Natural killer cell treated with Interleukin-12 subunit alpha and Interleukin-12 subunit beta and Interleukin-15 and Interleukin-18, amount 100 ng/mL, for 72 hours (primary cell): ENCODE measurements at places on chromosomes 1 and 21. TPM values are rescaled to one million over a fixed set of nuclear protein-coding genes. Genes with fewer than 3 reads are reported as not detected.

E2F2 gene
- 15.5 TPM for total RNA-seq

CCDC27 gene
- not detected for total RNA-seq

RNU5D-1 gene
- not detected for total RNA-seq

HENMT1 gene
- 27.5 TPM for total RNA-seq

GRCh38 chr1:115458426-115459114, 120.5 kb upstream of the NGF start:
- no peaks in the 10 kb centered on the region for H3K4me1 ChIP-seq
- H3K27me3 ChIP-seq = peaks cover 5% of the 10 kb centered on the region

GRCh38 chr1:2376931-2377672, 14.3 kb downstream of the MORN1 start:
- H3K4me1 ChIP-seq = no peaks in the 10 kb centered on the region
- no peak overlapping the region for H3K4me3 ChIP-seq
- H3K27ac ChIP-seq = no peak overlapping the region

DNA sequence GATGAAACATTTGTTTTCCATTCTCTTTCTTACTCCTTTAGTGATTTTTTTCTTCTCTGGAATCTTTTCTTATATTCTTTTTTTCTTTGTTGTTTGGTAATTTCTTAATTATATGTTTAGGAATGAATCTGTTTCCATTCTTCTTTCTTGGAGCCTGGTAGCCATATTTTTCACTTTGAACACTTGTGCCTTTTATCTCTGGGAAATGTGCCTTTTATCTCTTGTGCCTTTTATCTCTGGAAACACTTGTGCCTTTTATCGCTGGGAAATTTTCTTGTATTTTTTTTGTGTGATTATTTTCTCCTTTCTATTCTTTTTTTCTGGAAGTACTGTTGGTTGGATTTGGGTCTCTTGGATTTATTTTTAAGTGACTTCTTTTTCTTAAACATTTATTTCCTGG, 118.2 kb downstream of the LEPR start:
- no peaks in the 10 kb centered on the region for H3K27me3 ChIP-seq
- no peak overlapping the region for H3K4me3 ChIP-seq
- no peaks in the 10 kb centered on the region for H3K4me1 ChIP-seq
- H3K27ac ChIP-seq = no peak overlapping the region

DNA sequence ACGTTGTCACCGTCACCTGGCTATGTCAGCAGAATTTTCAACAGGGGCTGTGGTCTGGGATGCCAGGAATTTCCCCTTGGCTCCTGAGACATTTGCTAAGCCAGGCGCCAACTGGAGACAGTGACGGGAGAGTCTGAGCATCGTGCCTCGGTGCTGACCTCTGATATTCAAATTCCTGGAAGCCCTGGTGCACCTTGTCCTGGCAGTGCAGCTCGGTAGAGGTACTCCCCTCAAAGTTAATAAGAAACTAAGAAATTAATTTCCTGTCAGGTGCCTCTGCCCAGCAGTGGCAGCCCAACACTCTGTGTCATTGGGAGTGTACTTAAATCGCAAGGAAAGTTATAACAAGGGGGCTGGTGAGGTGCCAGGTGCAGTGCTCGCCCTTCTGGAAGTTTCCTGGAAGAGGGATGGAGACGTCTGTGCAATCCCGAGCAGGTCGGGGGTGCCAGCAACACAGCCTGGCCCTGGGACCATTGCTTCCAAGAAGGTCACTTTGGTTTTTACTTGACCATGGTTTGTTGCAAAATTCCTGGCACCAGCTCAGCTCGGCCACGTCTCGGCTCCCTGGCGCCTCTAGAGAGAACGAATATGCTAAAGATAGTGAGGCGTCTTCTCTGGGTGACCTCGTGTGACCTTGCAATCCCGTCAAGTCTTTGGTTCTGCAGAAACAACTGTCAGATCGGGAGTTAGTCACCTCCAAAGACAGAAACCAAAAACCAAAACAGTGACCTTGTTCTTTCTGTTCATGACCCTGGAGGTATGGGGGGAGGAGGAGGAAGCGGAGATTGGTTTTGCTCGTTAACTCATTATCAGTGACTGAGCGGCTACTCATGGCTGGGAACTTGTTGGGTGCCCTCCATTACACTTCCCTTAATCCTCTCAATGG, 149.5 kb upstream of the VAMP3 start:
- no peak overlapping the region for H3K27ac ChIP-seq
- H3K4me3 ChIP-seq = no peak overlapping the region
- peak; percentile 34 for DNase-seq
- no peaks in the 10 kb centered on the region for H3K36me3 ChIP-seq
- H3K27me3 ChIP-seq = peaks cover 25% of the 10 kb centered on the region
- H3K4me1 ChIP-seq = no peaks in the 10 kb centered on the region

DNA sequence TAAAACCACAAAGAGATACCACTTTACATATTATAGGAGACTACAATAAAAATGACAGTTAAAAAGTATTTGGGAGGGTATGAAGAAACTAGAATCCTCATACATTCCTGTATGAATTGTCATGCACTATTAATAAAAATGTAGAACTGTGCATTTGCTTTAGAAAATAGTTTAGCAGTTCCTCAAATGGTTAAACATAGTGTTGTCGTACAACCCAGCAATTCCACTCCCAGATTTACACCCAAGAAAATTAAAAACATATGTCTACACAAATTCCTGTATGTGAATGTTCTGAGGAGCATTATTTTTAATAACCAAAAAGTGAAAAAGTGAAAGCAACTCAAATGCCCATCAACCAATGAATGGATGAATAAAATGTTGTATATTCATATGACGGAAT, 23.1 kb upstream of the PDE4B start:
- no peak overlapping the region for H3K4me3 ChIP-seq
- no peaks in the 10 kb centered on the region for H3K4me1 ChIP-seq
- no peak for DNase-seq
- H3K36me3 ChIP-seq = no peaks in the 10 kb centered on the region

GRCh38 chr1:112079446-112079845, 90.0 kb upstream of the KCND3 start:
- H3K27me3 ChIP-seq = peaks cover 12% of the 10 kb centered on the region
- no peaks in the 10 kb centered on the region for H3K36me3 ChIP-seq
- no peaks in the 10 kb centered on the region for H3K4me1 ChIP-seq
- DNase-seq = no peak
- H3K4me3 ChIP-seq = no peak overlapping the region

DNA sequence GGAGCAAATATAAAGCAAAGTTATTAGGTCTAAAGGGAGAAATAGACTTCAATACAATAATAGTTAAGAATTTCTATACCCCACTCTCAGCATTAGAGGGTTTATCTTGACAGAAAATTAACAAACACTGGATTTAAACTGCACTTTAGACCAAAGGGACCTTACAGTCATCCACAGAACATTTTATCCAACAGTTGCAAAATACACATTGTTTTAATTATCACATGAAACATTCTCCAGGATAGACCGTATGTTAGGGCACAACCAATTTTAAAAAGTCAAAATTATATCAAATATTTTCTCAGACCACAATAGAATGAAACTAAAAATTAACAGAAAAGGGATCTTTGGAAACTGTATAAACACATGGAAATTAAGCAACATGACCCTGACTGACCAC, 384.5 kb upstream of the C1orf87 start:
- H3K36me3 ChIP-seq = no peaks in the 10 kb centered on the region
- H3K27me3 ChIP-seq = no peaks in the 10 kb centered on the region
- H3K4me1 ChIP-seq = no peaks in the 10 kb centered on the region
- H3K27ac ChIP-seq = no peak overlapping the region

DNA sequence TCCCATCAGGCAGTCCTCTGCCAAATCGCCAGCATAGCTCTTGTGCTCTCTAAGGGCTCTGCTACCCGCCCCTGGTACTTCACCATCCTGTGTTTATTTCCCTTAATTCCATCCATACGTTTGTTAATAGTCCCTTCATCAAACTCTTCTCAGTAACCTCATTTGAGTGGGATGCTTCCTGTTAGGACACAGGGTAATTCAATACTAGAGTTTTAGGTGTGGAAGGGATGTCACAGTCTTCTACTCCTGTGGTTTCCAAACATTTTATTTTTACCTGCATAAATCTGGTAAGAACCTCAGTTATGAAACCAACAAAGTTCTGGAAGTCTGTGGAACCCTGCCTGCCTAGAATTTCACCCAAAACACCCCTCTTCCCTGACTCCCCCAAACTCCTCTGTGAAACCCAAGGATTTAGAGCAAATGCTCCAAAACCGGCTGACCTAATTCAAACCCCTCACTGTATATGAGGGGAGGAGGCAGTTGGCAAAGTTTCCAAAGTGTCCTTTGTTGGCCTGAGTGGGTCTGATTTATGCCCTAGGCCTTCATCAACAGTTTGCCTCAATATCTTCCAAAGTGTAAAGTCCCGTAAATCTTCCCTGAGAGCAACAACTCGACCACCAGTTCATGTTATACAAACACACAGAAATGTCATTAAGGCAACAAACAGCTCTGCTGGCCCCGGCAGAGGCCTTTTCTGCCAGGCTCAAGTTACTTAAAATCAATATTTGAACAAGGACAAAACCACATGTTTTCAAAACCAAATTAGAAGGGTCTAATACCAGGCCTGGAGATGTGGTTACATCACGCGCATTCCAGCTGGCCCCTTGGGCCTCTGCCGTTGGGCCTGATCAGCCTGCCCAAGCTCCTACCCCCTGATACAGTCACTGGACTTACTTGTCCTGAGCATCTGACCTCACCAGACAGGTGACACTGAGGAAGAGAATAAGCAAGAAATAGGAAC, 82.4 kb upstream of the FGGY start:
- no peaks in the 10 kb centered on the region for H3K27me3 ChIP-seq
- no peak for DNase-seq
- no peak overlapping the region for H3K4me3 ChIP-seq
- H3K4me1 ChIP-seq = no peaks in the 10 kb centered on the region
- H3K36me3 ChIP-seq = peaks cover 4% of the 10 kb centered on the region

DNA sequence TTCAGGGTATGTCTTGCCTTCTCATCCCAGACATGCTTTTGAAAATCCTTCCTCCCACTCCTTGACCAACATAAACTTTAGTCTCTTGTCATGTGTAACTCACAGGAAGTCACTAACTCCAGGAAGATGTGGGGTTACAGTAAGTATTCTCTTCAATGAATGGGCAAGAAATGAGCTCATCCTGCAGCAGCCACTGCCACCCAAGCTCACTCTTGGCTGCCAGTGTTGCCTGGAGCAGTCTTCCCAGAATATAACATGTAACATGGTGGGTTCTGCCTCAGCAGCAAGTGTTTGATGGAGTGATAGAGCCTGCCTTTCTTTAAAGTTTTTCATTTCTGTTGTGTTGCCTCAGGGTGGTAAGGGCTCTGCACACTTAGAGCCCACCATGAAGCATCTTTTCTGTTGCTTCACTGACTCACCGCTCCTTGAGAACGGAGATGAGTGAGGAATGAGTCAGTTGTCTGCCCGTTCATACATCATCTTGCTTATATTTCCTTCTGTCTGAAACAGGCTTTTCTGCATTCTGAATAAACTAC, 187.0 kb downstream of the TPR start:
- H3K27ac ChIP-seq = no peak overlapping the region
- H3K36me3 ChIP-seq = no peaks in the 10 kb centered on the region
- no peak overlapping the region for H3K4me3 ChIP-seq
- no peaks in the 10 kb centered on the region for H3K27me3 ChIP-seq
- no peak for DNase-seq

DNA sequence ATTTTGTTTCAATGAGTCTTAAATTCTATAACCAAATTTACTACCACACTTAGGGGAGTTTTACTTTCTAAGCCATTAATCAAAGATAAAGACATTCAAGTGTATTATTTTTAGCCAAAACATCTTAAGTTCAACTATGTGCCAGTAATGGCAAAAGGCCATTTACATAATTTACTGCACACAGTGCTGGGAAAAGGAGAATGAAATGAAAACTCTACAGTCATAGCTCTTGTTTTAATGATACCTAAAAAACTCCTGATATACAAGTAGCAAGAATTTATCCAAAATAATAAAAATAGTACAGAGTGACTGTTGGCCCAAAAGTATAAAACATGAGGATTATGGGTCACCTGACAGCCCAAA, 42.4 kb upstream of the C1orf198 start:
- H3K4me1 ChIP-seq = peaks cover 5% of the 10 kb centered on the region
- H3K36me3 ChIP-seq = peaks cover 32% of the 10 kb centered on the region
- no peak overlapping the region for H3K4me3 ChIP-seq

GRCh38 chr1:191398551-191398950, 759.7 kb upstream of the RGS18 start:
- H3K27me3 ChIP-seq = no peaks in the 10 kb centered on the region
- no peak overlapping the region for H3K27ac ChIP-seq
- H3K4me1 ChIP-seq = no peaks in the 10 kb centered on the region
- peaks cover 8% of the 10 kb centered on the region for H3K36me3 ChIP-seq
